ENCODE measurements at places on chromosomes 1 and 21. TPM values are rescaled to one million over a fixed set of nuclear protein-coding genes. Genes with fewer than 3 reads are reported as not detected.

RORC gene
- total RNA-seq: not detected

GRCh38 chr1:175000697-175001187 lies 995 bp downstream of the CACYBP start:
- DNase-seq: no peak

DNA sequence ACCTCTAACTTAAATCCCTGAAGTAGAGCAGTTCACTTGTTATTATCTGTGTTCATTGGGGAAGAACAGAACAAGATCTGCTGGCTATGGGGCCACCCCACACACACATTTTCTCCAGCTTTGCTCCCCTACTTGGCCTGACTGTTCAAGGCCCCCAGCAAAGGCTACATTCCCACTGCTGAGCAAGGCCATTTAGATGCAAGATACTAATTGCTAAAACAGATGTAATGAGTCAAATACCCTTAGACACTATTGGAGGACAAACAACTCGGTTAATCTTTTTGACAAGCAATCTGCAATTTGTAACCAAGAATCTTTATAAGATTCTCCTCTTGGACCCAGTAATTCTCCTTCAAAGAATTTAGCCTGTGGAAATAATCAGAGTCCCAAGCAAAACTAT lies 67.7 kb downstream of the NAV1 start:
- no peak for DNase-seq

DNA sequence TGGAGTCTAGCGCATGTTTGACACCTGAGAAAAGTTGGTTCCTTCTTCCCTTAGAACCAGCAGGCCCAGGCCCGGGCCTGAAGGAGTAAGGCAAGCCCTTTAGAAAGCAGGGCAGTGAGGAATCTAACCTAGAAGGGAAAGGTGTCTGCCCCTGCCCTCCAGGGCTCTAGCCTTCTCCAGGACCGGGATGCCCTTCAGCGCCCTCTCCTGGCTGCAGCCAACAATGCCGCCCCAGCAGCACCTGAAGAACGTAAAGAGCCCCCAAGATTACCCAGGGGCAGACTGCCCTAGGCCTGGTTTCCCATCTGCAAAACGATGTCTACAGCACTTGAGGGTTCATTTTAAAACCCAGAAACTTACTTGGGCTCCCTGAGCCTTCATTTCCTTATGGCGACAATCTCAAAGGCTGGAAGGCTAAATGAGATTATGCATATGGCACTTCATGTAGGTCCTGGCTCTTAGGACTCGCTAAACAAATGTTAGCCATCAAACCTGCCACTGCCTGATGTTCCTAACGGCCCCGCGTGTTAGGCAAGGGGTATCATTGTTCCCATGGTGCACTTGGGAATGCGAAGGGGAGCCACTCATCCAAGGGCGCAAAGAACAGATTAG lies 106.7 kb upstream of the KLHDC7A start:
- DNase-seq: peak; percentile 79

GRCh38 chr21:33237486-33237885 lies 7.7 kb downstream of the IFNAR2 start:
- no peak for DNase-seq

DNA sequence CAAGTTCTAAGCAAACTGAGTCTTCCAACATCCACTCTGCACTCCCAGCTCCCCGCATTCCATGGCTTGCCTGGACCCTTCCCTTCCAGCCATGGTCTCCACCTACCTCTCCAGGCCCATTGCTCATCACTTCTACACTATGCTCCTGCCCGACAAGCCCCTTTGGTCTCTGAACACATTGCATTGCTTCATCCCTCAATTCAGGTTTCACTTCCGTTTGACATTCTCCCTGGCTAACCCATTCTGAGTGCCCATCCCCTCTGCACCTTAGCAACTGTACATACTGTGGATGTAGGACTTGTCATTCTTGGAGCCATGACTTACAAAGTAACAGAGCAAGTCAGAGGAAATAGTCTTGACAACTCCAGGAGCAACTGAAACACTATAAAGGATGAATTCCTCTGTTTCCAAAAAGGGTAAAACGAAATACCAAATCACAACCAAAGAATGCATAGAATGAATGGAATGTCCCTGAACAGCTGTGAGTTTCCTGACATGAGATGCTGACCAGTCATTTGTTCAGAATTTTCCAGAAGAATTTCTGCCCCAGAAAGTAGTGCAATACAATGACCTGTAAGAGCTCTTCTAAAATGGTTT lies 66.7 kb downstream of the KCNJ6 start:
- DNase-seq: no peak

HPCAL4 gene
- total RNA-seq: not detected

- no peak for DNase-seq
Observed at GRCh38 chr1:182446033-182446669, 3.8 kb upstream of the RGSL1 start.

KCNE2 gene
- total RNA-seq: not detected

S100A7A gene
- total RNA-seq: not detected

KCNJ9 gene
- total RNA-seq: 2.0 TPM

FMO3 gene
- total RNA-seq: not detected

DNA sequence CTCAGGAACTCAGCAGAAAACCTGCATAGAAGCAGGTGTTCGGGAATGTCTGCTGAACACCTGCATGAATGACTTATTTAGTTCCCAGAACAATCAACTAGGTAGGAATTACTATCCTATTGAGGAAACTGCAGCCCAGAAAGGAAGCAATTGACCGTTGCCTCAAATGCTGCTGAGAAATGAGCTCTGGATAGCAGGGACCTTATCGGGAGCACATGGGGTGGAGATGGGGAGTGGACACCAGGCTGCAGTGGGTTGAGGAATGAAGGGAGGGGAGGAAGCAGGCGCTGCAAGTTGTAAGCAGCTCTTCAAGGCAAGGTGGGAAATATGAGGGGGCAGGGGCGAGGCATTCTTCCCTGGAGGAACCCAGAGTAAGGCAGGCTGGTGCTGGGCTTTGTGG lies 10.8 kb upstream of the CDCP2 start:
- no peak for DNase-seq

GRCh38 chr1:167563579-167564246 lies 10.2 kb upstream of the CREG1 start:
- DNase-seq: no peak

GRCh38 chr1:58814251-58815068 lies 30.6 kb upstream of the JUN start:
- DNase-seq: peak; percentile 36

OR6K3 gene
- total RNA-seq: not detected

DNA sequence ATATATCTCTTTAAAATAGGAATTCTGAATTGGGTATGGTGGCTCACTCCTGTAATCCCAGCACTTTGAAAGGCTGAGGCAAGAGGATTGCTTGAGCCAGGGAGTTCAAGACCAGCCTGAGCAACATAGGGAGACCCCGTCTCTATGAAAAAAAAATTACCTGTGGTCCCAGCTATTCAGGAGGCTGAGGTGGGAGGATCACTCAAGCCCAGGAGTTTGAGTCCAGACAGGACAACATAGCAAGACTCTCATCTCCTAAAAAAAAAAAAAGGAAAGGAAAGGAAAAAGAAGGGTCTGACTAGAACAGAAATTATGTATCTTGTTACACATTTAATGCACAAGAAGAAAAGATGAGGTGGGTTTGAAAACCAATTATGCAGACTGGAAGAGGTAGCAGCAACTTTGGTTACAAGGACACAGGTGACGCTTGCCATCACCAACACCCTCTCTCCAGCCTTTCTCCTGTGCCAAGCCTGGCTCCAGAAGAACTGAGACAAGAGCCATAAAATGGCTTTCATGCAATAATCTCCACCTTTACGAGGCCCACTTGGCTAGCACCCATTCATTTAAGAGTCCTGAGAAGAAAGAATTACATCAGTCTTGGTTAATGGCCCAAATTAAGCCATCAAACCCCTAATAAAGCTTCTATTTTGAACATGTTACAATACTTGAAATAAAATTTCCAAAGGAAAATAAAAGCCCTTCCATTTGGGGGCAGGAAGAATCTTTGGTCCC lies 4.8 kb upstream of the SELENBP1 start:
- no peak for DNase-seq

- no peak for DNase-seq
Observed at GRCh38 chr1:21052034-21052433, 124.7 kb downstream of the EIF4G3 start.

IFI44L gene
- not detected for total RNA-seq

- no peak for DNase-seq
Observed at GRCh38 chr1:113456967-113457366, 66.7 kb downstream of the MAGI3 start.

- DNase-seq: no peak
Observed at GRCh38 chr21:25508364-25508763, 98.9 kb downstream of the MRPL39 start.

TRIM17 gene
- not detected for total RNA-seq

GRCh38 chr1:4698911-4699310 lies 44.5 kb downstream of the AJAP1 start:
- DNase-seq: no peak

GBP6 gene
- not detected for total RNA-seq

GRCh38 chr1:217562229-217562878 lies 68.5 kb downstream of the GPATCH2 start:
- no peak for DNase-seq

UTS2 gene
- not detected for total RNA-seq

LEFTY1 gene
- 2.3 TPM for total RNA-seq

MAP3K21 gene
- total RNA-seq: 0.25 TPM

TPTE gene
- not detected for total RNA-seq

GRCh38 chr1:6897138-6897537 lies 111.9 kb downstream of the CAMTA1 start:
- no peak for DNase-seq

DNA sequence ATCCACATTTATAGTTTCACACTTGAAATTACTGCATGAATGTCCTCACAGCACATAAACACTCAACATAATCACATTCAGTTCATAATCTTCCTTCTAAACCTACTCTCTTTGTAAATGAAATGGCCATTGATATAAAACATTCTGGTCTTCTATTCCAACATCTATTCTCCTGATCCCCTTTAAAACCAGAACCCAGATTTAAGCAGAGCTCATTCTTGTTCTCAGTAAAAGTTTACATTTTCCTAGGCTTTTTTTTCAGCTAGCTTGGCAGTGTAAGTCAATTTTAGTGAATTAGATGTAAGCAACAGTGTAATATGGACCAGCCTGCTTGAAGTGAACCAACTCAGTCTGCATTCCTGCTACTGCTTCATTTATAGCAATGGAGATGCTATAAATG lies 460.7 kb upstream of the RGS18 start:
- no peak for DNase-seq

GPR3 gene
- total RNA-seq: 1.5 TPM

SDF4 gene
- total RNA-seq: 89.2 TPM

- DNase-seq: no peak
Observed at GRCh38 chr1:95168761-95169351, 51.7 kb downstream of the TLCD4 start.

- DNase-seq: no peak
Observed at GRCh38 chr1:232428786-232429530, 201.0 kb downstream of the SIPA1L2 start.

- no peak for DNase-seq
Observed at GRCh38 chr1:207691841-207692240, 46.9 kb downstream of the CR1L start.

DNA sequence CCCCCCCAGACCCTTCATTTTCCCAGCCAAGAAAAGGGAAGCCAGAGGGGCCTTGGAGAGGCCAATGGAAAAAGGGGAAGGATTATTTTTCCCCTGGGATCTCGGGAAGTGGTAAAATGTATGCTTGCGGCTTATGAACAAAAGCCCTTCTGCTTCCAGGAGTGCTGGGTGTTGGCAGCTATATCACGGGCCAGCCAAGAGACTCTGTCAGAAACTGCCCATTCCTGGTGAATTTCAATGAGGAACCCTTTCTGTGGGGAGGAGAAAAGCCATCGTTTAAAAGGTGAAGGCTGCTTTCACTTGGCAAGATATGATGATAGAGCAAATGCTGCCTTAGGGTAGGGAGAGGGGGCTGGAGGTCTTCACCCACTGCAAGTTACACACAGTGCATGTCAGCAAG lies 69.7 kb upstream of the ZC3H12A start:
- no peak for DNase-seq

KLHL21 gene
- 9.2 TPM for total RNA-seq

GRCh38 chr1:167165948-167166689 lies 54.6 kb upstream of the POU2F1 start:
- DNase-seq: peak; percentile 25

DNA sequence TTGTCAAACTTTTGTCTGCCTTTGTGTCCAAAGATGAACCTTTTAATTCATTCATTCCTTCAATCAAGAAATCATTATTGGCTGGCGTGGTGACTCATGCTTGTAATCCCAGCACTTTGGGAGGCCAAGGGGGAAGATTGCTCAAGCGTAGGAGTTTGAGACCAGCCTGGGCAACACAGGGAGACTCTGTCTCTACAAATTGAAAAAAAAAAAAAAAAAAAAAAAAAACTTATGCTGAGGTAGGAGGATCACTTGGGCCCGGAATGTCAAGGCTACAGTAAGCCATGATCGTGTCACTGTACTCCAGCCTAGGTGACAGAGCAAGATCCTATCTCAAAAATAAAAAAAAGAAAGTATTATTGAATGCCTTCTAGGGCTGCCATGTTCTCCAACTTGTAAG lies 51.3 kb upstream of the CXADR start:
- DNase-seq: no peak

All from glutamatergic neuron (in vitro differentiated cells).